ENCODE measurements at places on chromosomes 13 and 19.

GRCh38 chr13:65719831-65720230, 1510.3 kb downstream of the PCDH9 start:
- no peak for DNase-seq

- DNase-seq = no peak
Observed at GRCh38 chr13:39876258-39876657, 220.8 kb downstream of the COG6 start.

- DNase-seq = no peak
Observed at GRCh38 chr13:41774605-41775218, 186.2 kb downstream of the VWA8 start.

GRCh38 chr13:99258210-99258860, at the start of gene GPR18:
GPR18 (minus strand) TSS chr13:99258379; CDS start chr13:99255872, 2,507 bp downstream.
- DNase-seq = peak; percentile 78

GRCh38 chr19:13042443-13043130, 47.3 kb downstream of the NFIX start:
- no peak for DNase-seq

- no peak for DNase-seq
Observed at GRCh38 chr13:30850204-30850866, 55.7 kb upstream of the MEDAG start.

GRCh38 chr13:45105895-45106294, 14.4 kb upstream of the GTF2F2 start:
- no peak for DNase-seq

- no peak for DNase-seq
Observed at GRCh38 chr13:49354719-49355118, 89.1 kb downstream of the CAB39L start.

DNA sequence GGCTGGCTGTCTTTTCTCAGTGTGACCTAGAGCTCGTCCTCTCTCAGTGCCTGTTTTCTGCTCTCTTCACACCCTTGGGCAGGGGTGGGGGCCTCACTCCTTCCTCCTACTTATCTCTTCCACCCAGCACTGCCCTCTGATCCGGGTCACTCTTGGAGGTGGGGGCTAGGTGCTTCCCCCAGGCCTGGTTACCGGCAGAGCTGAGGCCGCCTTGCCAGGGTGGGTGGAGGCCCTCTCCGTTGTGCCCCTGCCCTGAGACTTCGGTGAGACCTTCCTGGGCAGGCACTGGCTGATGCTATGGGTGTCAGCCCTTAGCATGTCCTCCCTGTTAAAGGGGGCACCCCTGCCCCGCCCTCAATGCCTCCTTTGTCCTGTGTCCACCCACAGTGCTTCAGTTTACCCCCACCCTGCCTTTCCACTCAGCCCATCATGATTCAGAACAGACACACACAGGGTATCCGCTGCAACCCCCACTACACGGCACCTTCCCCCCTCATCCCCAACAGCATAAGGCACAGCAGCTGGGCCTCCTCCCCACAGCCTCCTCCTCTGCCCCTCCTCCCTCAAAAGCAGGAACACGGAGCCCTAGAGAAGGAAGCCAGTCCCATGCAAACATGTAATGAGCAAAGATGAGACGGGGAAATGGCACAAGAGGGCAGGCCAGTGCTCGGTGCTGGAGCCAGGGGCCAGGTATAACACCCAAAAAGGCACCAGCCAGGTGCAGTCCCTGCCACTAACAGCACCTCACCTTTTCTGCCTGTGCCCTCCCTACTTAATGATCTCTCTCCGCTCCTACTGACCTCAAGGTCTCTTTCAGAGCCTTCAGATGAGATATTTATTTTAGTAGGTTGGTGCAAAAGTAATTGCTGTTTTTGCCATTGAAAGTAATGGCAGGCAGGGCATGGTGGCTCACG, 9.8 kb downstream of the ZGLP1 start:
- no peak for DNase-seq
